ENCODE measurements at places on chromosomes 1 and 21.

- peak; percentile 53 for DNase-seq
Observed at GRCh38 chr1:43531906-43532584, 1.4 kb downstream of the PTPRF start.

DNA sequence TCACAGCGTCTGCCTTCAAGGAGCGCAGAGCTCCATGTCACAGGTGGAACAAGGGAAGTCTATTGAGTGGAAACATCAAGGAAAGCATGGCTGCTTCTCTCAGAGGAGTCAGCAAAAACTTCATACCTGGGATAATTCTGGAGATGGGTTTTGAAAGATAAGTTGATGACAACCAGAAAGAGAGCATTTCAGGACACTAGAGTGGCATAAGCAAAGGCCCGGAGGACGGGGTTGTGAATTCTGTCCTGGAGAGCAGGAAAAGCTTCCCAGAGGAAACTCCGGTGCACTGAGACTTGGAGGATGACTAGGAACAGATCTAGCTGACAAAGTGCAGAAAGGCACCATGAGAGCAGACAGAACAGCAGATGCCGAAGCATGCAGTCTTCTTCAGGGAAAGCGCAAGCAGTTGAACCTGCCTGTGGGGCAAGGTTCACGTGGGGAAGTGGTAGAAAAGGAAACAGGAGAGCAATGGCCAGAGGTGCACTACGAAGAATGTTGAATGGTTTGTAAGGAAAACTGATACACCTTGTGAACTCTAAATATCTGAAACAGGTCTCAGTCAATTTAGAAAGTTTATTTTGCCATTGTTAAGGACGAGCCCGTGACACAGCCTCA, 222.9 kb downstream of the PLPP3 start:
- no peak for DNase-seq

DNA sequence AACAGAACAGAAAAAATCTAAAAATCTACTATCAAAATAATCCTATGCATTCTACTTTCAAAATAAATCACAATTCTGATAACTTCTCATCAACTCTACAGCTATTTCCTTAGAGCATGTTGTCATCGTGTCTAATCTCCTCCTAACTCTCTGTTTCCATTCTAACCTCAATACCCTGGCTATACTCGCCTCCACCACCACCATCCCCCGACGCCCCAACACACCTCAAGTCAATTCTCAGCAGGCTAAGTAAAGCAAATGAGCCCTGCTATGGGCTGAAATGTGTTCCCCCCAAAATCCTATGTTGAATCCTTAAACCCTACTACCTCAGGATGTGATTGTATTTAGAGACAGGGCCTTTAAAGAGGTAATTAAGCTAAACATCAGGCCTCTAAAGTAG, 34.6 kb downstream of the NRDC start:
- DNase-seq: no peak

DNA sequence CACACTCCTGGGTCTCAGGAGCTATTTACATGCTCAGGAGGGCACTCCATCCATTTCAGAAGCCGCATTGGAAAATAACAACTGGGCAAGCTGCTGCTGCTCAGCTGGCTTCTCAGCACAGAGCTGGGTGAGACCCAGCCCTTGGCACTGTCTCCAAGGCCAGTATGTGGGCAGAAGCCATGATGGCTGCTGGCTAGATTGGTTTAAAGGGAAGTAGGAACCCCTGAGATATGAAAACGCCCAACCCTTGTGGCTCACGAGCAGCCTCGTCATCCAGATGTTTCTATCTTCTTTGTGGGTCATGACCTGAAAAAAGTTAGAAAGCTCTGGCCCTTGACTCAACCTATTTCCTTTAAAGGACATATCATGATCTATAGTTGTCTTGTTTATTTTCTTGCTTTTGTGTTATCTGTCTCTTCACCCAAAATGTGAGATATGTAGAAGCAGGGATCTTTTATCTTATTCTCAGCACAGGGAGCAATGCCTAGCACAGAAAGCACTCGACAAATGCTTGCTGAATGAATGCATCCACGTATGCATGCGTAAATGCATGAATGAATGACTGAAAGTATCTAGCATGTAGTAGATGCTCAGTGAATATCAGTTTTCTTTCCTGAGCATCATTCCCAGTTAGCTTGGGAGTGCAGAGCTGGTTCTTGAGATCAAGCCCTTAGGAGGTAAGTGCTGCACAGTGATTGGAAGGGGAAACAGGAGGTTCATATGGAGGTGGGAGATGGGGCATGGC, 11.6 kb downstream of the MYBPH start:
- no peak for DNase-seq

- peak; percentile 57 for DNase-seq
Observed at GRCh38 chr1:219812491-219813203, 115.7 kb downstream of the SLC30A10 start.

- peak; percentile 21 for DNase-seq
Observed at GRCh38 chr1:217333939-217334338, 297.0 kb downstream of the GPATCH2 start.

DNA sequence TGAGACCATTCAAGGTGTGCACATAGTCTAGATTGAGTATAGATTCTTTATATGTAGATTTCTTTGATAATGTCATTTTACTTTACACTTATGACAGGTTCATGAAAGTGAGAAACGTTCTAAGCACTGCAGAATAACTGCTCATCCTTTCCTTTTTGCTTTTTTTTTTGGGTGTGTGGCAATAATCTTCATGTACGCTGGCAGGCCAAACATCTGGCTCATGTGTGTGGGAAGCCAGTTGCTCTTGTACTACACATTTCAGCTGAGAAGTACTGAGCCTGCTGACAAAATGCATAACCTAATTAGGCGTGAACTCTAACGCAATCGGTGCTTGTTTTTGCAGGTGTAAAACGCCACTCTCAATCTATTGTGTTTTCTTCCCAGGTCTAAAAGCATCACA, 350.8 kb upstream of the KAZN start:
- no peak for DNase-seq

- no peak for DNase-seq
Observed at GRCh38 chr1:7554385-7555235, 216.5 kb upstream of the VAMP3 start.

- no peak for DNase-seq
Observed at GRCh38 chr1:101006553-101006952, 19.0 kb downstream of the DPH5 start.

GRCh38 chr1:46194641-46195193, 3.5 kb downstream of the POMGNT1 start:
- no peak for DNase-seq

DNA sequence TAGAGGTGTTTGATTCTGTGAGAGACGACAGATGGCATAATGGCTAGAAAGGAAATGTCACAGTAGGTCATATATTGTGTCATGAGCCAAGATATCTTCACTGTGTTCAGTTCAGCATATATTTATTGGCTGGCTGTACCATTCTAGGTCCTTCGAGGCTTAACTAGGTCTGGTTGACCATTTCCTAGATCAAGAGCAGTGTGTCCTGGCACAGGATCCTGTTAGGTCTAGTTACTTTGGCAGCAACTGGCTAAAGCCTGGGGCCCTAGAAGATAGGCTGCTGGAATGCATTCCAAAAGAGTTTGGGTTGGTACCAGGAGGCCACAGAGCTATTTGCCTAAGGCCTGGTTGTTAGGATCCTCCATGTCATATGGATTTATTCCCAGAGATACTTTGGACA, 20.9 kb downstream of the ZBTB40 start:
- DNase-seq: no peak

GRCh38 chr1:75293270-75293669, 159.1 kb downstream of the LHX8 start:
- DNase-seq: no peak

DNA sequence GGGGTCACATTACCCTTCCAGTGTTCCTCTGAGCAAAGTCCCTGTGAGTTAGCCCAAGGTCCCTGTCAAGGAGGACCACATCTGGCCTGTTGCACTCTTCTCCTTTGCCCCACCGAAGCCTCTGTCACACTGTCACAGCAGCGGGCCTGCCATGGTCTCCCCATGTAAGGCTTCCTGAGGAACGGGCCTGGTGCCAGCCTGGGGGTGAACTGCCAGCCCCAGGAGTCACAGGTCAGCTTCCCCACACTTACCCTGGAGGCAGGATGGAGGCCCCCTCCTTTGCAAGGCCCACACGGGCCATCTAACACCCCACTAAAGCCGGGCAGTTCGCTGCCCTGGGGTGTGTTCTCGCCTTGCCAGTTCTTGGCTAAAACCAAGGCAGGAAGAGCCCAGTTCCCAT, 14.1 kb downstream of the TNFRSF1B start:
- no peak for DNase-seq

GRCh38 chr1:114118351-114118990, 35.2 kb downstream of the SYT6 start:
- peak; percentile 28 for DNase-seq

DNA sequence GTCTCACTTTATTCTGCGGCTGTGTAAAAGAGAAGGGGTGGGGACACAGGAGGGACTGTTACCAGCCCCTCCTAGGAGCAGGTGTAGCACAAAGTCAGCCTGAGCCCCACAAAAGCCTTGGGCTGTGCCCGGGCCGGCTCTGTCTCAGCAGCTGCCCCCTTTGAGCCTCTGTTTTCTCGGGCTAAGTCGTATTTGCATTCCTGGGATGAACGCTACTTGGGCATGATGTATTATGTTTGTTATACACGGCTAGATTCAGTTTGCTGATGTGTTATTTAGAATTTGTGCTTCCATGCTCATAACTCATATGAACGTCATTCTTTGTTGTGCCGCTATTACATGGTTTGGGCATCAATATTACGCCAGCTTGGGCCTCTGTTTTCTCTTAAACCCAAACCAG, 47.8 kb downstream of the KCNN3 start:
- no peak for DNase-seq

GRCh38 chr1:28954126-28954726, 39.9 kb downstream of the EPB41 start:
- no peak for DNase-seq

GRCh38 chr1:42801832-42802473, 15.0 kb upstream of the ERMAP start:
- DNase-seq: no peak

DNA sequence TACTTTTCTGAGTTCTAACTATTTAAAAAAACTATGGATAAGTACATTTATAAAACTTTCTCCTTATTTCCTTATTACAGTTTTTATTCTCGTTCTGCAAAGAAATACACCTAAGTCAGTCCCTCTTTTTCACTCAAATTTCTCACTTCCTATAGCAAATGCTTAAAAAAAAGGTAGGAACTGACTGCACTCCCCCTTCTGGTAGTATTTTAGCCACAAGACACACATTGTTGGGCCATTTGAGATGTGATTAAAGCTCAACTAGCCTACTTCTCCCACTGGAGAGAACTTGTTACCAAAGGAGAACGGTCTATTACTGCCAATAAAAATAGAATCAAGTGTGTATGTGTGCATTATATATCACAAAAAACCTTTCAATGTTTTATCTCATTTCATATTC, 521.9 kb upstream of the PRMT6 start:
- DNase-seq: no peak

DNA sequence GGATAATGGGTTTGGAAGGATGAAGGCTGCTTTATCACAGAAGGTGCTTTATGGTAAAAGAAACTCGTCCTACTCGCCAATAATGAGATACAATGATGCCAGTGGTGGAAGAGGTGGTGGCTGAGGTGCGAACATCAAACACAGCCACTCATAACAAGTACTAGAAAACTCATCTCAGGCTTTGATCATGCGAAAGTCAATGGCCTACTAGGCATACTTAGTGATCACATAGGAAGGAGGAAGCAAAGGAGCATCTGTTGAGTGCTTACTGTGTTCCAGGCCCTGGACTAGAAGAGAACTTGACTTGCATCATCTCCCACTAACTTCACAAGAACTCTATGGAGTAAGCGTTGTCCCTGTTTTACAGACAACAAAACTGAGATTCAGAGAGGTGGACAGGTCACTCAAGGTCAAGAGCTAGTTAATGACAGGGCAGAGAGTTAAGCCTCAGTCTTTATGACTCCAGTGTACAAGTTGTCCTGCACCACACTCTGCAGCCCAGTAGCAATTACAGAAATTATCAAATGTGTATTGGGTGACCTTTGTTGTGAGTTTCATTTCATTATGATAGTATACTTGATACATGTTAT, 33.6 kb downstream of the RUNX1 start:
- no peak for DNase-seq

DNA sequence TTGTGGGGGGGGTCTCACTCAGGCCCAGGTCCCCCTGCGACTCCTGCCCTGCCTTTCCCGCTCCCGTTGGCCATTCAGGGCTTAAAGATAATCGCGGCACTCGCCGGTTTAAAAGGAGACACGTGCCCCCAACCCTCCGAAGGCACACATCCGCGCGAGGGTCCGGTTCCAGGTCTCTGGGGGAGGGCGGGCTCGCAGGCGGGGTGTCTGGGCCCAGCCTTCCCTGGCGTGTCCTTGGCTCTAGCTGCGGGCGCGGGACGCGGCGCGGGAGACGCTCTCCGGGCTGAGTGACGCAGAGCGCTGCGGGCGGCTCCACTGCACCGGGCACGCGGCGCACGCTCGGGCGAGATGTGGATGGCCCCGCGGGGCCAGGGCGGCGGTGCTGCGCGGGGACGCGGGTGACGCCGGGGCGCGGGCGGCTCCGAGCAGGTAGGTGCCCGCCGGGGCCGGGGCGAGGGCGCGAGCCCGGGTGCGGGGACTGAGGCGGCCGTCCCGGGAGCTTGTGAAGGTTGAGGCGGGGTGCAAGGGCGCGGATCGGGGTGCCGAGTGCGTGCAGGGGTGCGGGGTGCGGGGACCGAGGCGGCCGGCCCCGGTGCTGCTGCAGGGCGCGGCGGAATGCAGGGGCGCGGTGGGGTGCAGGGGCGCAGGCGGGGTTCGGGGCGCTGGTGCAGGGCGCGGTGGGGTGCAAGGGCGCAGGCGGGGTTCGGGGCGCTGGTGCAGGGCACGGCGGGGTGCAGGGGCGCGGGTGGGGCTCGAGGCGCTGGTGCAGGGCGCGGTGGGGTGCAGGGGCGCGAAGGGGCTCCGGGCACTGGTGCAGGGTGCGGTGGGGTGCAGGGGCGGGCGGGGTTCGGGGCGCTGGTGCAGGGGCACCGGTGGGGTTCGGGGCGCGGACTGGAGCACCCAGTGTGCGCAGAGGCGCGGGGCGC, 3.3 kb upstream of the TRPM2 start:
- no peak for DNase-seq

GRCh38 chr1:56329970-56330369, 249.4 kb downstream of the PLPP3 start:
- no peak for DNase-seq

DNA sequence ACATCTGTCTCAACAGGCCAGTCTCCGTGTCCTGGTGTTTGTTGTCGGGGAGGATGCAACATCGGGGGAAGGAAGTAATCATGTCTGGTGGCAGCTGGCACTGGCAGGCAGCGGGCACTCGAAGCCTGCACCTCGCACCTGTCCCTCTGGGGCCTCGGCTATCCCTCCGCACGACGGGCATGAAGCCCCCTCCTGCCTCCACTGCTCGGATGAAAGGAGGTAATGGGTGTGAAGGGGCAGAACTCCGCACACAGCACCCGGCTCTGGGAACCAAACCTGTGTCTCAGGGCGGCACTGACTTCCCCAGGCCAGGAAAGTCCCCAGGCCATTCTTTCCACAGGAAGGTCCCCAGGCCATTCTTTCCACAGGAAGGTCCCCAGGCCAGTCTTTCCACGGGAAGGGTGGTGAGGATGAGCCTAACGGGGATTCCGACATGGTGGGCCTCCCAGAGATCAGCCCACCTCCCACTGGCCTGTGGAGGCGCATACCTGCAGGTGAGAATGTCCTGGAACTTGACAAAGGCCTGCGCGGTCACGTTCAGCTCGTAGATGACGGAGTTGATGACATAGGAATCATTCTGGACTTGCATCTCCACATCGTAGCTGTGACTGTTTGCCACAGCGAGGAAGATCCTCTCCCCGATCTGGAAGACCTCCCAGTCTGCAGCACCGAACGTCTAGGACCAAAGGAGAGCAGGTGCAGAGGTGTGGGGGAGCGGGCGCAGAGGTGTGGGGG, 31.1 kb downstream of the KRTAP10-1 start:
- no peak for DNase-seq

- DNase-seq: no peak
Observed at GRCh38 chr1:43137445-43138052, 34.5 kb downstream of the EBNA1BP2 start.
